ENCODE measurements at places on chromosomes 6 and 20.

GRCh38 chr6:6920114-6920986, 187.4 kb upstream of the RREB1 start:
- no peak for DNase-seq

GRCh38 chr6:53544217-53544469, 758 bp downstream of the GCLC start:
- peak; percentile 57 for DNase-seq

DNA sequence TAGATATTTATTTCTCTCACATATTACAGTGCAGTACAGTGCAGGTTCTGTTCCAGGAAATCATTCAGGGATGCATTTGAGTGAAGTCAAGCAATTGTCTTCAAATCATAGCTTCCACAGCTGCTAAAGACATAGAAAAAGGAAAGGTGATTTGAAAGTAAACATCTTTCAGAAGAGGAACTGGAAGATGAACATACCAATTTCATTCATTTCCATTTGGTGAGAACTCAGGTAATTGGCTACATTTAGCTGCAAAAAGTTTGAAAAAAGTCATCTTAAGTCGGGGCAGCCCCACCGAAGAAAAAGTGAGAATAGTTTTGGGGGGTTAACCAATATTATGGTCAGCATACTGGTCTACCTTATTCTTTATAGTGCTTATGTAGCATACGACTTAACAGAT, 61.4 kb upstream of the IL20RA start:
- DNase-seq, result no peak

DNA sequence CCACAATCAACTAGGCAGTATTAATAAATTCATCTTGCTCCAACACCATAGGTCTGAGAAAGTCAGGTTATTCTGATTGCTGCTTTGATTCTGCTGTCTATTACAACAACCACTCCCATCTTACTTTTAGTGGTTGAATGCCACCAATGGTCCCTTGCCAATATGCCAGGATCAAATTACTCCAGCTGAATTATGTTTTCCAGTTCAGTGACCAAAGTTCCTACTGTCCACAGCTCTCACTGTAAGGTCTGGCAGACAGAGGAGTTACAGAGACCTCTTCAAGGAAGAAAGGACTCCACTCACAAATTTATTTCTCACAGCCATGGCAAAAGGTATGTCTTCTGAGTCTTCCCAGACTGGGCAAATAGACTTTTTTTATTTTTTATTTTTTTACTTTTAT, 557.0 kb downstream of the HAO1 start:
- DNase-seq, result no peak

GRCh38 chr6:35492974-35493284, 4.0 kb downstream of the TEAD3 start:
- no peak for DNase-seq

DNA sequence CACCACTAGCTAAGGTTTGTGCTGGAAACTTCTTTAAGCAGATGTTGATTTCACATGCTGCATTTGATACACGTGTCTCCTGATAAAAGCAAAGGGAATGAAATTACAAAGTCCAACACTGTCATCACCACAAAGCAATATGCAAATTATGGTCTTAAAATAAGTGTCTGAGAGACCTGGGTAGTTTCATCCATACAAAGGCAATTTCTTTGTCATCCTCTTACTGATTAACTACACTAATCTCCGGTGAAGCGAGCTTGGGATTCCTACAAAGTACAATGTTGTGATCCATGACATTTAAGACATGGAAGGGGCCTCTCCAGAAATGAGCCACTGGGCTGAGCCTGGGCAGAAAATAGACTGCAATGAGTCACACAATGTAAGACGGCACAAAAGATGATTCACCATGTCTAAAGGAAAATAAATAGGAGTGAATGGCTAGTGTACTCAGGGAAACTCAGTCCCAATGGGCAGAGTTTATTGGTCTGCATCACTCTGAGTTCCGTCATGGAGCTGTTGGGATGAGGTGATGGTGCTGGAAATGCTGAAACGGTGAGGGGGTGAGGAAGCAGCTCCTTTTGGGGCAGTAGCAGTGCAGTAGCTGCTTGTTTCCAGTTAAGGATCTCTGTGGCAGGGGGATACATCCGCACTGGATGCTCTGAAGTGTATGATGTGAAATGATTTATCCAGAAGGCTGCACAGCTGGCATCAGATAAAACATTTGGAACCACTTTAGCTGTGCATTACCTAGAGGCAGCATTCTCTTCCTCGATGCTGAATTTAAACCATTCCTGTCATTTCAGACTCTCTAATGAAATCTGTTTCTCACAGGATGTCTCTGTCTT, 103.3 kb downstream of the IBTK start:
- DNase-seq, result no peak

DNA sequence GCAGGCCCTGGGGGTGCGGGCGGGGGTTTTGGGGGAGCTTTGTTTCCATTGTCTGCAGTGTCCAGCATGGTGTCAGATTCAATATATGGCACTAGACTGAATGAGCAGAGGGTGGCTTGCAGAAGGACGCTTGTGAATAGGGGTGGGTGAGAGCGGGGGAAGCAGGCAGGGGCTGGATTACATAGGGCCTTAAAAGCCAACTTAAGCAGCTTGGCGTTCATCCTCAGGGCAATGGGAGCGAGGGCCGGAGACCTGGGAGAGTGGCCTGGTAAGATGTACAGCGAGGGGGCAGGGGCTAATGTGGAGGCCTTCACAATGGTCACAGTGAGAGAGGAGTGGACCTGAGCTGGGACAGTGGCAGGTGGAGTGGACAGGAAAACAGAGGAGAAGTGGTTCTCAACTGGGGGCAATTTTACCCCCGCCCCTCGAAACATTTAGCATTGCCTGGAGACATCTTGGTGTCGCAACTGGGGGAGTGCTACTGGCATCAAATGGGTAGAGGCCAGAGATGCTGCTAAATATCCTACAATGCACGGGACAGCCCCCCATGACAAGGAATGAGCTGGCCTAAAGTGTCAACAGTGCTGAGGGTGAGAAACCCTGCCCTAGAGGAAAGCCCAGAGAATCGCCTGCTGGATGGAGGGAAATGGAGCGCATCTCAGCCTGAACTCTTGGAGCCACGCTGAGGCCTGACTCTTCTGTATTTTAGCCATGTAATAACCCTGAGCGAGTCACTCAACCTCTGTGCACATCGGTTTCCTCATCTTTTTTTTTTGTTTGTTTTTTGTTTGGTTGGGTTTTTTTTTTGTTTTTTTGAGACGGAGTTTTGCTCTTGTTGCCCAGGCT, 15.1 kb upstream of the BAK1 start:
- no peak for DNase-seq

GRCh38 chr6:126764671-126765070, 353.8 kb upstream of the RSPO3 start:
- DNase-seq, result no peak

GRCh38 chr20:37841389-37841788, 61.5 kb upstream of the VSTM2L start:
- no peak for DNase-seq

GRCh38 chr6:28906669-28907068, 17.1 kb downstream of the TRIM27 start:
- no peak for DNase-seq

GRCh38 chr6:139330826-139331500, 39.2 kb upstream of the TXLNB start:
- DNase-seq, result no peak

DNA sequence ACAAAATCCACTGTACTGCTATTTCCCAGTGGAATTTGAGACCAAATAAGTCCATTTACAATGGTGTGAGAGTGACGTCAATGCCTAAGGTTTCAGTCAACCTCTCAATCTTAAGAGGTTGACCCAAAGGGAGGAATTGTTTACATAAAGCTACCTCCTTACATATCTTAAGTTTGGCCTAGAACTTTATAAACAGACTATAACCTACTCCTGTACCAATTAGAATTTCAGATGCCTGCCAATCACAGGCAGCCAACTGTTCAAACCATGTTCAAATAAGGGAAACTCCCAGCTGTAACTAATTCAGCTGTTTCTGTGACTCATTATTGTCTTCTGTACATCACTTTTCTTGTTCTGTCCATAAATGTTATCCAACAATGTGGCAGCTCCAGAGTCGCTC, 14.5 kb downstream of the LGSN start:
- no peak for DNase-seq

DNA sequence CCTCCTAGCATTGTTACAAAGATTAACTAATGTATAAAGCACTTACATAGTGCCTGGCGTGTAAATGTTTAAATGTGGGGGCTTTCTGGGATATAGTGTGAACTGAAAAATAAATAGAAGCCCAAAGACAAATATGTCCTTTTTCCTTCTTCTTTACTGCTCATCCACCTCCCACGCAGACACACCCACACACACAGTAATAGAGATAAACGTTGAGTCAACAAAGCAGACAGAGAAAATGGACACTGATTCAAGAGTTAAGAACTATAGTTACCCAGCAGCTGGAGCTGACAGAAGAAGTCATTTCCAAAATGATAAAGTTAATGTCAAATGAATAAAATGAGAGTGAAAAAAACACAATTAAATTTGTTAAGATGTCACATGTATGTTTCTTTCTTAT, 68.3 kb downstream of the FHL5 start:
- DNase-seq, result no peak

DNA sequence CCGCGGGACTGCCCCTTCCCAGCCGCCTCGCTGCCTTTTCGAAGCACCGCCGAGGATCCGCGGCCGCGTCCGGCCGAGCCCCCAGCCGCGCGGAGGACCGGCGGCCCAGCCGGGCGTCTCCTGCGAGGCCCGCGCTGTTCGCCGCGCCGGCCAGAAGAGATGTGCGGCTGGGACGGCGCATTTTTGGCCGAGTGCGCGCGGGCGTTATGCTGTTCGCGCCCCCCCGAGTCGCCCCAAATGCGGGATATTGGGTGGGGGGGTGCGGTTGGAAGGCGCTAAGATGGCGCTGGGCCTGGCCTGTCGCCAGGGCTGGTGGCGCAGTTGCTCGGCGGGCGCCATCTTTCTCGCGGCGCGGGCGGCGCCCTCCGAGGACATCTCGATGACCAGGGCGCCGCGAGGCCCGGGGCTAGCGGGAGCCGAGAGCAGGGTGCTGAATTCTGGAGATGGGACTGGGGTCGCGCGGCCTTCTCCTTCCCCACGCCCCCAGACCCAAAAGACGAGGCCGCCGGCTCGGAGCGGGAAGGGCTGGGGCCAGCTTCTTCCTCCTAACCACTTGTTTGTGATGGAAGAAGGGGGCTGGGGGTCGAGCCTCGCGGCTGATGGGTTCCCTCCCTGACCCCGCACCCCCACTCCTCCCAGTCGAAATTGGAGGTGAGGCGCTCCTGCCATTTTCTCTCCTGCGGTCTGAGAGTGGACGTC, 1.5 kb downstream of the BICRAL start:
- DNase-seq, result peak; percentile 82

DNA sequence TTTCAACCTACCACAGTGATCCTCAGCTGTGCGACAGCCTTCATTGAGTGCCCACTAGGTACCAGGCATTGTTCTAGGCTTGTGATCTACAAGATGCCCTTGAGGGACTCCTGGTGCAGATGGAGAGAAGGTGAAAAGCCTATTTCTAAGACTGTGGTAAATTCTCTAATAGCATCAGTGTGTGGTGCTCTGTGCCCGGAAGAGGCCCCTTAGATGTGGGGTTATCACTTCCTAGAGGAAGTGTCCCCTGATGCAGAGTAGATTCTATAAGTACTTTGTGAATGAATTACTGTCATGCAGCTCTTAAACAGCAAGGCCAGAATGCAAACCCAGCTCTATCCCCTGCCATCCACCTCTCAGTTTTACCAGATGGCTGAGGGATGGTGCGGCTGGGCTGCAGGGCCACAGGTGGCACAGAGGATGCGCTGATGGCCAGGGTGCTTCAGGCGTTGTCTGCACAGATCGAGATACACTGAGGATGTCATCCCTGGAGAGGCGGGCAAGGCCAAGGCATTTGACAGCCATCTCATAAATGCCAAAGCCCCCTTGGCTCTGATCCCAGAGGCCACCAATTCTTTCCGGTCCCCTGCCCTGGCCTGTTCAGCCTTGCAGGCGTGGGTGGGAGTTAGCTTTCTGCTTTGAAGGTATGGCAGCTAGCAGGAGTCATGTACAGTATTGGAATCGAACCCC, 96.7 kb downstream of the TOX2 start:
- no peak for DNase-seq
